ENCODE measurements at places on chromosomes 5 and 9. TPM values are rescaled to one million over a fixed set of nuclear protein-coding genes. Genes with fewer than 3 reads are reported as not detected.

Gene SLC9A3
- total RNA-seq = 12.3 TPM

Gene FXN
- total RNA-seq = 7.2 TPM

Gene SPEF2
- 14.4 TPM for total RNA-seq

Gene HK3
- total RNA-seq = 21.1 TPM

Gene FOXD4L6
- not detected for total RNA-seq

Gene PCDHGB6
- 12.4 TPM for total RNA-seq

Gene SGCD
- total RNA-seq = 32.9 TPM

Gene ALG2
- 19.7 TPM for total RNA-seq

Gene TRIM36
- total RNA-seq = 3.7 TPM

Gene PCDHA4
- total RNA-seq = 0.85 TPM

Gene ADAMTS16
- 2.7 TPM for total RNA-seq

Gene SHISAL2B
- total RNA-seq = not detected

Gene RGS7BP
- total RNA-seq = 0.67 TPM
